Right ventricle myocardium inferior (tissue), 1 donor: ENCODE measurements at places on chromosomes 7 and 10.

DNA sequence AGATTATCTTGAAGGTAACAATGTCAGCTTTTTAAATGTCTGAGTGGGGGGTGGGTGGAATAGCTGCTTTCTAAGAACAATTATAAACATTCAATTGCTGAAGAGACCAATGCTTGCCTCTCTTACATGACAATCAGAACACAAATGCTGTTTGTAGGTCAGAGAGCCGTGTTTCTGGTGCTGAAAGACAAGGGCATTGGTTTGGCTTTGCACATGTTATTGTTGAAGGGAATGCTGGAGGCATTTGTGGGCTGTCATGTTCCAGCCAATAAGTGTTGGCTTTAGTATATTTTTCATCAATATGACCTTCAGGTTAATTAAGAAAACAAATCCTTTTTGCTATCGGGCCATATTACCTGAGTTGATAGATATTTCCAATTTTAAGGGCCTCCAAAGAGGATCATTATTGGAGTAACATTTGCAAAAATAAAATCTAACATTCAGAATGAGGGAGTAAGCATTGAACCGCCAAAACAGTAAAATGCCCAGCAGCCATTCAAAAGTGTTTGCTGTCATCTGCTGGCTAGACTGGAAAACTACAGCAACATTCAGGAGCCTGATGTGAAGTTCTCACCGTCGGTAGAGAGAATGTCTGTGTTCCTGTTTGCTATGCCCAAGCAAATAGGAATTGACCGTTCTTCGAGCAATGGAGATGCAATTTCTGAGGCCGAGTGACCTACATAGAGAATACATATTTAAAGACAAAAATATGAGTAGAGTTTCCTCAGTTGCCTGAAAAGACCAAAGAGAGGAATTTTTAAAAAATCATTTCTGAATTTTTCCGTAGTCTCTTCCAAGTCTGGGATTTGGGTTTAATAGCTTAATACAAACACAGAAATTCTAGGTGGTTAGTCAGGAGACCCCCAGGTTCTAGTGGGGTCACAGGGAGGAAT, 118.9 kb downstream of the APBB1IP start:
- no peak for DNase-seq

DNA sequence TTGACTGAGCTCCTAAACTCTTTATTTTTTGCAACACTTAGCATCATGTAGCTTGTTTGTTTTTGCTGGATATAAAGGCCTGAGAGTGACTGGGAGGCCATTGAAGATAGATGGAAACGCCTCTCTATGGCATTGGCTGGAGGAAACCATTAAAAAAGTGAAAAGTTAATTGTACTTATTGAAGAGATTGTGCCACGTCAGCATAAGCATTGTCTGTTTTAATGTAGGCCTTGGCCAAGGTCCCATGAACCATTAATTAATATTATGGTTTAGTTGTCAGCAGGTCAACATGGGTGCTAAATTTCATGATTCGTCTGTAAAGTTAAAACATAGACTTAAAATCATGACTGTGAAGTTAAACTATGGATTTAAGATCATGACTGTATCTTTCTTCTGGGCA, 178.6 kb downstream of the GATA3 start:
- no peak for DNase-seq

- no peak for DNase-seq
Observed at GRCh38 chr10:28716748-28717147, 39.4 kb downstream of the BAMBI start.

DNA sequence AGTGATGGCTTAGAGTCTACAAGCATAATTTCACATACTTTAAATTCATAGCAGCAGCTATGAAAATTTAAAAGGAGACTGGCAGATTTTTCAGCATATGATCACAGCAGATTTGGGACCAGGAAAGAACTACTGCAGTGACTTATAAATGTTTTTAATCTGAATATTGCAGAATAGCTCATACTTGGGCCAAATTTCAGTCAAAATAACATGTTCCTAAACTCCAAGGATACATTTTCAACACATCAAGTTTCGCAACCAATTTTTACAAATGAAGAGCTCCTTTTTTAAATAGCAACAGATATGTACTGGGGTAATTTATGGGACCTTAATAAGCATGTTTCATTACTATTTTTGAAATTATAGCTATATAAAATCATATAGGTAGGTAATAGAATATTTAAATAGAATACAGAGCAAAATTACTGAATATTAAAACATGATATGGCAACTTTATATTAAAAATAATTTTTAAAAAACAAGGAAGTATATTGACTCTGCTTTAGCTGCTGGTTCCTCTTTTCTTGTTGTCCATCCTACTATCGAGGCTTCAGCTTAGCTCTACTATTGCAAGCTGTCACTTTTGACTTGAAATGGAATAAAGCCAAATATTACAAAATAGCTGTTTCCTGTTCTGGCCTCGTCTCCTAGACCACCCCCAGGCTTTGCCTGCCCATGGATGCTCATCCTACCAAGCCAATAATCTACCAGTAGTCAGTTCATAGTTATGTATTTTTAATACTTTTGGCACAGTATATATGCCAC, 123.1 kb downstream of the NRBF2 start:
- no peak for DNase-seq

GRCh38 chr10:60662917-60663614, 115.2 kb upstream of the CDK1 start:
- DNase-seq = no peak

- DNase-seq = no peak
Observed at GRCh38 chr10:77386838-77387237, 250.8 kb downstream of the KCNMA1 start.

GRCh38 chr10:44306147-44306710, 78.7 kb downstream of the CXCL12 start:
- DNase-seq = no peak

- no peak for DNase-seq
Observed at GRCh38 chr7:117944886-117945285, 71.6 kb upstream of the CTTNBP2 start.

- no peak for DNase-seq
Observed at GRCh38 chr10:65611592-65611991, 1314.2 kb upstream of the LRRTM3 start.

DNA sequence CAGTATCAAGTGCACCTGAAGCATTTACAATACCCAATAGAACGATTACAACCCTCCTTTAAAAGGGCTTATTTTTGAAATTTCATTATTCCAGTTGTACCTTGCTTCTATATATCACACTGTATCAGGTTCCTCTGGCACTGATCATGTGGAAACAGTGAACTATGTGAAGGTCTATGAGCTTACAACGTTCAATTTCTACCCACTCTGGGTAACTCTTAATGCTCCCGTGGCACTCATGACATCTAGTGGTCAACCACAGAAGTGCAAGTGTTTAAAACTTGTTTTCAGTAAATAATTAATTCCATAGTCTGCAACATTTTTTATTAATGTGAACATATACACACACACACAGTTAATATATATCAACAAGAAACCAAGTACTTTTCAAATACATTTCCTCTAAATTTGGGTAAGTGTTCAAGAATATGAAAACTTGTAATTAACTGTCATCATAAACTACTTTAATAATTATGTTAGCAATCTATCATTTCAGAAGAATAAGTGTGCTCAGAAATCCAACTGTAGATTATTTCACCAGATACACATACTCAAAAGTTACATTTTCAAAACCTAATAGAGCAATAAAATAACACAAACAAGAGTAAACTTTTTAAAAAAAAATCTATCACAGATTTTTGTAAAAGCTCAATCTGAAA, 61.0 kb downstream of the MPP7 start:
- DNase-seq = no peak

DNA sequence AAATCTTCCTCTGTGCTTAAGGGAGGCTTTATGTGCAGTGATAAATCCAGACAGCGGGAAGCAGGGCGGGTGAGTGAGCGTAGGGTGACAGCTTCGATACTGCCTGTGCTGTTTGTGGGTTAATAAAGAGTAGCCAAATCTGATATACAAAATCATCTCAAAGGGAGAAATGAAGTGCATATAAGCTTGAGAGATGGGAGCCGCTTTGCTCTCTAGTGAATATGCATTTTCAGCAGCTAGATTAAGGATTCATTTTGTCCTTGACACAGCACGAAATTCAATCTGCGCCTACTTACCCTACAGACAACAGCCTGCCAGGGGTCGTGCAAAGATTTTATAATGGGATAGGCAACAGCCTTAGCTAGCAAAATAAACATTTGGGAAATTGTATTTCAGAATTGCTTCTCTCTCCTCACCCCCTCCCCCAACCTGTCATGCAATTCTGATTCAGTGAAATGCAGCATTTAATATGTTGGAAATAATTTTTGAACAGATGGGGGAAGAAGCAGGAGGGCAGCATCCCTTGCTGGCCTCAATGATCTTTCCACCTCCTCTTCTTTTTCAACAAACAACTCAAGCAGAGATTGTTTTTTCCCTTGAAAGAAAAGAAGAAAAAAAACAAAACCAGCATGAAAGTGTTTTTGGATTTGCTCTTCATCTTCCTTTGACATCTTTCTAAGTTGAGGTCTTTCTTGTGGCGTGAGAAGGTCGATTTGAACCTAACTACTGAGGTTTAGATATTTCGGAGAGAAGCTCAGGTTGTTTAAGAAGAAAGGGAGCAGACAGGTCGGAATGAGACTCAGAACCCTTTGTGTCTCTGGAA, 117.9 kb downstream of the AOAH start:
- DNase-seq = no peak

GRCh38 chr10:126448091-126448490, 59.8 kb upstream of the ADAM12 start:
- no peak for DNase-seq
